Fibroblast of the conjunctiva (primary cell): ENCODE measurements at places on chromosomes 5 and 9.

- DNase-seq, result no peak
Observed at GRCh38 chr9:133934482-133935232, 57.5 kb downstream of the VAV2 start.

DNA sequence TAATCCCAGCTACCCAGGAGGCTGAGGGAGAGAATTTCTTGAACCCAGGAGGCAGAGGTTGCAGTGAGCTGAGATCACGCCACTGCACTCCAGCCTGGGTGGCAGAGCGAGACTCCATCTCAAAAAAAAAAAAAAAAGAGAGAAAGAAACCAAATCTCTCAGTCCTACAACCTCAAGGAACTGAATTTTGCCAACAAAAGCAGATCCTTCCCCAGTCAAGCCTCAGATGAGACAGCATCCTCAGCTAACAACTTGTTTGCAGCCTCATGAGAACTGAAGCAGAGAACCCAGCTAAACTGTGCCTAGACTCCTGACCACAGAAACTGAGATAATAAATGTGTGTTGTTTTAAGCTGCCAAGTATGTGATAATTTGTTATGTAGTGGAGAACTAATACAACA is 7.5 kb upstream of the IL6ST start:
- DNase-seq, result no peak

GRCh38 chr5:60161340-60161934 is 267.9 kb upstream of the PDE4D start:
- peak; percentile 35 for DNase-seq

DNA sequence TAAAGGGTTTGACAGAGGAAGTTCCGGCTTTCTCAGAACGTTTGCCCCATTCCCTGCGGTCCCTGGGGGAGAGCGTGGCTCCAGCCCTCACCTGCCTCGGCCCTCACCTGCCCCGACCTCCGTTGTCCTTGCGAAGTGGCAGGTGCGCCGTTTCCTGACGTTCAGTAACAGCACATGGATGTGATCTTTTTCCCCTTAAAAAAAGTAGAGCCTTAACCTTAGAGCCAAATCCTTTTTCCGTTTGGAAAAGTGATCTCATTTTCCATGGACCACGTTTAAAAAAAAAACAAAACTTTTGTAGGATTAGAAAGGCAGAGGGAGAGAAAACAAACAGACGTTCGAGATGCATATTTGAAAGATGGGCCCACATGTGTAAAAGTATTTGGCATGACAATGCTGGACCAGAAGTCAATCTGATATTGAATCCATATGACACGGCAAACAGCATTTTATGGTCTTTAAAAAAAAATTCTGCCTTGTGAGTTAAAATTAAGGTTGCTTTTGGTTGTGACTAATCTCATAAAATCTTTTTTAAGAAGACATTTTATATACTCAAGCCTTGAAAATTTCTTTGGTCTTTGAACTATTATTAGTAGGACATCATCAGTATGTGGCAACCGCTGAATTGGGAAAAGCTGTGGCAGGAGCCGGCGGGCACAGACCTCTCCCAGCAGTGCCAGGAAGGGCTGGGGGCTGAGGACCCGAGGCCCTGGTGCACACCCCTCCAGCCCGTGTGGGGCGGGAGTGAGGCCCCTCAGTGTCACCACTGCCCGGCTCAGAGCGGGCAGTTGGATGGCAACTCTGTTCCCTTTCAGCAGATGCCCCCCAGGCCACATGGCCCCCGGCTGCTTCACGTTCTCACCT is 42.5 kb upstream of the EXOC3 start:
- peak; percentile 55 for DNase-seq

- DNase-seq, result no peak
Observed at GRCh38 chr5:135691044-135691443, 112.3 kb upstream of the CXCL14 start.

- DNase-seq, result no peak
Observed at GRCh38 chr9:127979333-127980059, 1.3 kb downstream of the EEIG1 start.
